ENCODE measurements at places on chromosomes 2 and 18. TPM values are rescaled to one million over a fixed set of nuclear protein-coding genes. Genes with fewer than 3 reads are reported as not detected.

- peaks cover 7% of the 10 kb centered on the region for H3K4me1 ChIP-seq
- no peaks in the 10 kb centered on the region for H3K27me3 ChIP-seq
- H3K36me3 ChIP-seq, result peaks cover 4% of the 10 kb centered on the region
- H3K4me3 ChIP-seq, result peak overlapping the region; percentile 98
- DNase-seq, result peak; percentile 33
Measured at GRCh38 chr2:55519938-55520885, 694 bp downstream of the CFAP36 start.

DNA sequence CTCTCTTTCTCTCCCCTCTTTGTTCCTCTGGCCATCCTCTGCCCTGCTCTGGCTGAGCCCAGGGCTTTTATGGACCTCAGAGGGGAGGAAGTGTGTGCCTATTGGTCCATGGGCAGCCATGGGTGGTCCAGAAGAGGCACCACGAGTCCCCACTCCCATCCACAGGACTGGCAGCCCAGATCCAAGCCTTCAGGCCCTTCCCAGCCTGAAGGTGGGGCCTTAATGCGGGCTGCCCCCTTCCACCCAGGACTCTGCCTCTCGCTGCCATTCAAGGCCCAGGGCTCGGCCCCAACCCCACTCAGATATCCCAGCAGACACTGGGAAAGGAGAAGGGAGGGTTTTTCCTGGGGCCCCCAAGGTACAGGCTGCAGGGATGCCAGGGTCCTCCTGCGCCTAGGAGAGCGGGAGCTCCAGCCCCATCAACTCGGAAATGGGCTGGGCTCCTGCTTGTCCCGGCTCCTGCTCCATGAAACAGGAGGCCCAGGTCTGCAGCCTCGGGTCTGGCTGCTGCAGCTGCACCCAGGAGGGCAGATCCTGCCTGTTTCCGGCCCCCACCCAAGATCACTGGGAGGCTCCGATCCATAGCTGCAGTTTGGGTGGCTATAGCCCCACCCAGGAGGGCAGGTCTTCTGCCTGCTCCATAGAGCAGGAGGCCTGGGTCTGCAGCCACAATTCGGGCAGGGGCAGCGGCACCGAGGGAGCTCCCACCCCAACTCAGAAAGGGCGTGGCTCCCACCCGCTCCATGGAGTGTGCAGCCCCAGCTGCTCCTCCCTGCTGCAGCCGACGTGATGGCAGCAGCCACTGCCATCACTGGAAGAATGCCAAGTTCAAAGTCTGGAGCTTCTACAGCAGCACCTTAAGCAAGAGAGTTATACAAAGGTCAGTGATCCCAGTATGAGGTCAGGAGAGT is 116.6 kb upstream of the RBBP8 start:
- no peak overlapping the region for H3K4me3 ChIP-seq
- H3K27me3 ChIP-seq, result peaks cover 11% of the 10 kb centered on the region
- H3K4me1 ChIP-seq, result no peaks in the 10 kb centered on the region
- DNase-seq, result no peak
- no peak overlapping the region for H3K27ac ChIP-seq

DNA sequence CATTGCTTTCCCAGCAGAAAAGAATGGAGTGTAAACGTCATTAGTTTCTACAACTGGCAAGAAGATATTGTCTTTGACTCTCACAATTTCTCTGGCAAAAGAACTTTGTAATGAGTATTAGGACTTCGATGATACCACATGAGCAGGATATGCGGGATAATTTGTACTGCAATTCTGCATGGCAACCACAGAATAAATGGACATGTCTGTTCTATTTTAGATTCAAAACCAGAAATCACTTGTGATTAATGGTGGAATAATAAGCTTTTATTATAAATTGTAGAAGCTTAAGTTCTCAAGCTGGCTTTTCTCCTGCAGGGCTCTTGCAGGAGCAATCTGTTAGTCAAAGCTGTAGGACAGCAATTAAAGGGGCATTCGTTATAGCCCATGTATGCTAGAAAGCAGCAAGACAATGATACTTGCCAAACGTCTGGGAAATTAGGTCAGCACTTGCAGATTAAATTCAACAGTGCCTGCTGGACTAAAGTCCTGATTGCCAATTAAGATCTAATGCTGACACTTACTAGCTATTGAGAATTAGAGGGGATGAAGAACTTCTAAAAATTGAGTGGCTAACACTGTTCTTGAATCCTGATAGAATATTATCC is 177.9 kb downstream of the PTH2R start:
- DNase-seq, result no peak
- H3K27me3 ChIP-seq, result no peaks in the 10 kb centered on the region
- H3K4me1 ChIP-seq, result no peaks in the 10 kb centered on the region
- H3K4me3 ChIP-seq, result no peak overlapping the region
- H3K27ac ChIP-seq, result no peak overlapping the region
- H3K36me3 ChIP-seq, result no peaks in the 10 kb centered on the region

DNA sequence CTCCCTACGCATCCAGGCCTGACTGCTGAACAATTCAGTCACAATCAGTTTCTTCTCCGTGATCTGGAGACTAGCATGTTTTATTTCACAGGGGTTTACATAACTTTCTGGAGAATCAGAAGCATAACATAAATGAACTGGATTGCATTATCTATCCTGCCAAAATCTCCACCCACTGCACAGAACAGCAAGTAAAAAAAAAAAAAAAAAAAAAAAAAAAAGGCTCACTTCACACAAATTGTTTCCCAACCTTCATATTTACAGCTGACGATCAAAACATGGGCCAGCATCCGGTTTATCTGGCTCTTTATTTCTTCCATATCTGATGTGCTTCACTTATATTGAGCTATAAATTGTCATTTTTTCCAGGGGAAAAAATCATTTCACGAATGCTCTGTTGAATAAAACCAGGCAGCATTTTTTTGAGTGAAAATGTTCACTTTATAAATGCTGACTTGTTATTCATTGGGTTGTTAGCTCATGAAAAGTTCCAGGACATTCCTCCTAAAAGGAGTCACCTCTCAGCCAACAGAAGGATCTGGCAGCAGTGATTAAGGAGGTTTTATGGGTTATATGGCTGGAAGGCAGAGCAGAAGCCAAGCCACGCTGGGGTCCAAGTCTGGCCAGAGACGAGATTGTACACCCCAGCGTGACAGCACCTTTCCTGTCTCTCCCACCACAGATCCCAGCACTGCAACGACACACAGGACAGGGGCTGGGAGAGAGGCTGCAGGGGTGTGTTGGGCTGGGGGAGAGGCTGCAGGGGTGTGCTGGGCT is 51.2 kb upstream of the GLI2 start:
- peaks cover 11% of the 10 kb centered on the region for H3K27me3 ChIP-seq
- no peaks in the 10 kb centered on the region for H3K36me3 ChIP-seq
- DNase-seq, result no peak
- H3K4me1 ChIP-seq, result no peaks in the 10 kb centered on the region
- H3K4me3 ChIP-seq, result no peak overlapping the region

DNA sequence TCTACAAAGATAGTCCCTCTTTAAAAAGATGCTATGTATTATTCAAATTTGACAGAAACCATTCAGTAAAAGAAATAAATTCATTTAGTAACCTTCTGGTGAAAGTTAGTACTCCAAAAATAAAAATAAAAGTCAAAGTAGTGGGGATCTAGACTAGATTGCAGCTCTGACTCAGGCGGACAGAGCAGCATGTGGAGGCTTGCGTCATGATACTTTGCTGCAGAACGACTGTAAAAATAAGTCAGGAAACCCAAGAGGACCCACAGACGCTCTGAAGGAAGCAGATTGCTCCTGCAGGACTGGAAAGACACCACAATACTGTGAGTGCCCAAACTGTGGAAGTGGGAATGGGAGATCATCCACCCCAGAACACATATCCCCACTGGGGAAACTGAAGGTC is 301.9 kb downstream of the RIT2 start:
- no peaks in the 10 kb centered on the region for H3K36me3 ChIP-seq
- H3K4me3 ChIP-seq, result no peak overlapping the region
- H3K27ac ChIP-seq, result no peak overlapping the region

REG1B gene
- total RNA-seq, result not detected

IL1RN gene
- 0.50 TPM for total RNA-seq

- H3K4me3 ChIP-seq, result no peak overlapping the region
- H3K36me3 ChIP-seq, result no peaks in the 10 kb centered on the region
- no peaks in the 10 kb centered on the region for H3K4me1 ChIP-seq
- no peak overlapping the region for H3K27ac ChIP-seq
- DNase-seq, result no peak
Measured at GRCh38 chr18:39591649-39592048, 2026.1 kb upstream of the CELF4 start.

DNA sequence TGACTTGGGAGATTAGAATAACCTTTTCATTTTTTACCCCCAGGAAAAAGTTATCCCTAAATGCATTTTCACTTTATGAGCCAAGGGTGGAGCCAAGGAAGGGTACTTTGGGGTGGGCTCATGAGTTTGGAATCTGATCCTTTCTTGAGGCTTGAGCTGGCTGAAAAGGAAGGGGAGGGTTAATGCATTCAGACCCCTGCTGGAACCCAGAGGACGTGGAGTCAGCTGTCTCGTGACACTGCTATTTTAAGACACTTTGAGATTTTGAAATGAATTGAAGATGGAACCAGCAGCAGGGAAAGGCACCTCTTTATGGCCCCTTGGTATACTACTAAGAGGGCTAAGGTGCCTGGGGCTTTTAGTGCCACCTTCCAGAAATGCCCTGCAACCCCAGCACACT is 90.4 kb downstream of the MARCHF4 start:
- H3K4me3 ChIP-seq, result no peak overlapping the region
- DNase-seq, result no peak
- no peaks in the 10 kb centered on the region for H3K4me1 ChIP-seq
- no peak overlapping the region for H3K27ac ChIP-seq

DNA sequence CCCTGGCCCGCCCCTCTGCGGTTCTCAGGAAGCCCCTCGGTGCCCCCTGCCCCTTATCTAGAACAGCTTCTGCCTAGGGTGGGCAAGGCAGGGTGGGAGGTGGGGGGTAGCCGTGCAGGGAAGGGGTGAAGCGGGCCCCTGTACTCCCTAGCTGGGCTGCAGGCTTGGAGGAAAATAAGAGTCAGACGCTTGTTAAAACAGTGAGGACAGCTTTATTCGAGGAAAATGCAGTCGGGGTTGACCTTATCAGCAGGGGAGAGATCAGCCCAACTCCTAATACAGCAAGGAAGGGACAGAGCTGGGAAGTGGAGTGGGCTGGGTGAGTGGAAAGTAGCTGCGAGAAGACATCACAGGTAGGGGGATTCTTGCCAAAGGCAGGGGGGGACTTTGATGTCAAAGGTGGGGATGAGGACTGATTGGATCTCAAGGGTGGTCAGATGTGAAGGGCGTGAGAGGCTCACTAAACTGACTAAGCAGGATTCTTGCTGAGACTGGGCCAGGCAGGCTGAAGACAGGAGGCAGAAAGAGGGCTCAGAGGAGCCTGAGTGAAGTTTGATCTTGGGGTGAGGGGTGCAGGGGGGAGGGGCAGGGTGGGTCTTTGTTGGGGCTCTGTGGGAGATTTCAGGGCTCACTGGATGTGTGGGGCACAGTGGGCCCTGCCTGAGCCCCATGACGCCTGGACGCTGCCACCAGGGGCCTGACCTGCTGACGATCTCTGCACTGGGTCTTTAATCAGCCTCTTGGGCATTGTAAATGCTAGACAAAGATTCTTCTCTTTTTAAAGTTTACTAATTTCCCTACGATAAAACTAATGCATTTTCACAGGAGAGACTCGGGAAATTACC is 29.9 kb downstream of the HPCAL1 start:
- H3K4me3 ChIP-seq, result peak overlapping the region; percentile 94
- peak; percentile 77 for DNase-seq
- peak overlapping the region; percentile 91 for H3K27ac ChIP-seq
- H3K36me3 ChIP-seq, result peaks cover 46% of the 10 kb centered on the region

- no peak overlapping the region for H3K27ac ChIP-seq
- no peak for DNase-seq
- peaks cover 10% of the 10 kb centered on the region for H3K4me1 ChIP-seq
- peaks cover 25% of the 10 kb centered on the region for H3K27me3 ChIP-seq
- H3K4me3 ChIP-seq, result no peak overlapping the region
Measured at GRCh38 chr2:235394278-235394828, 99.5 kb upstream of the AGAP1 start.

GRCh38 chr2:122244598-122245229 is 489.3 kb downstream of the TSN start:
- H3K36me3 ChIP-seq, result no peaks in the 10 kb centered on the region
- no peak overlapping the region for H3K4me3 ChIP-seq
- H3K4me1 ChIP-seq, result no peaks in the 10 kb centered on the region

ABCG5 gene
- total RNA-seq, result not detected

- peak; percentile 76 for DNase-seq
- no peaks in the 10 kb centered on the region for H3K36me3 ChIP-seq
- H3K4me3 ChIP-seq, result peak overlapping the region; percentile 92
- peaks cover 49% of the 10 kb centered on the region for H3K4me1 ChIP-seq
Measured at GRCh38 chr2:65055422-65056214, 598 bp upstream of the CEP68 start.

- H3K27ac ChIP-seq, result no peak overlapping the region
- no peak overlapping the region for H3K4me3 ChIP-seq
- no peaks in the 10 kb centered on the region for H3K27me3 ChIP-seq
- H3K4me1 ChIP-seq, result peaks cover 8% of the 10 kb centered on the region
- no peak for DNase-seq
Measured at GRCh38 chr2:32706815-32707579, 79.1 kb downstream of the TTC27 start.

FIGN gene
- total RNA-seq, result not detected

DNA sequence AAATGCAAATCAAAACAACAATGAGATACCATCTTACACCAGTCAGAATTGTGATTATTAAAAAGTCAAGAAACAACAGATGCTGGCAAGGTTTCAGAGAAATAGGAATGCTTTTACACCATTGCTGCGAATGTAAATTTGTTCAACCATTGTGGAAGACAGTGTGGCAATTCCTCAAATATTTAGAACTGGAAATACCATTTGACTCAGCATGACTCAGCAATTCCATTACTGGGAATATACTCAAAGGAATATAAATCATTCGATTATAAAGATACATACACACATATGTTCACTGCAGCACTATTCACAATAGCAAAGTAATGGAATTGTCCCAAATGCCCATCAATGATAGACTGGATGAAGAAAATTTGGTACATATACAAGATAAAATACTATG is 516.7 kb downstream of the ERBB4 start:
- no peaks in the 10 kb centered on the region for H3K36me3 ChIP-seq
- no peaks in the 10 kb centered on the region for H3K27me3 ChIP-seq
- no peaks in the 10 kb centered on the region for H3K4me1 ChIP-seq
- DNase-seq, result no peak
- H3K27ac ChIP-seq, result no peak overlapping the region

GRCh38 chr18:42588786-42589185 is 526.7 kb downstream of the RIT2 start:
- DNase-seq, result no peak
- no peaks in the 10 kb centered on the region for H3K4me1 ChIP-seq
- H3K27ac ChIP-seq, result no peak overlapping the region
- no peaks in the 10 kb centered on the region for H3K36me3 ChIP-seq
- H3K4me3 ChIP-seq, result no peak overlapping the region

SIX3 gene
- total RNA-seq, result not detected

GRCh38 chr2:30237966-30238800 is 6.8 kb downstream of the LBH start:
- H3K36me3 ChIP-seq, result peaks cover 87% of the 10 kb centered on the region
- no peaks in the 10 kb centered on the region for H3K27me3 ChIP-seq
- H3K4me1 ChIP-seq, result peaks cover 87% of the 10 kb centered on the region
- H3K27ac ChIP-seq, result peak overlapping the region; percentile 97

EVA1A gene
- total RNA-seq, result not detected

LINC00305 gene
- total RNA-seq, result not detected
